Non-pigmented ciliary epithelial cell (primary cell): ENCODE measurements at places on chromosomes 3 and 15.

GRCh38 chr15:58574631-58575030, 142.8 kb downstream of the LIPC start:
- DNase-seq: no peak

- DNase-seq: no peak
Measured at GRCh38 chr3:14268897-14269296, 90.3 kb downstream of the LSM3 start.

- DNase-seq: no peak
Measured at GRCh38 chr3:45225465-45226205, 452 bp downstream of the TMEM158 start.

- no peak for DNase-seq
Measured at GRCh38 chr3:160879859-160880258, 123.8 kb downstream of the PPM1L start.

DNA sequence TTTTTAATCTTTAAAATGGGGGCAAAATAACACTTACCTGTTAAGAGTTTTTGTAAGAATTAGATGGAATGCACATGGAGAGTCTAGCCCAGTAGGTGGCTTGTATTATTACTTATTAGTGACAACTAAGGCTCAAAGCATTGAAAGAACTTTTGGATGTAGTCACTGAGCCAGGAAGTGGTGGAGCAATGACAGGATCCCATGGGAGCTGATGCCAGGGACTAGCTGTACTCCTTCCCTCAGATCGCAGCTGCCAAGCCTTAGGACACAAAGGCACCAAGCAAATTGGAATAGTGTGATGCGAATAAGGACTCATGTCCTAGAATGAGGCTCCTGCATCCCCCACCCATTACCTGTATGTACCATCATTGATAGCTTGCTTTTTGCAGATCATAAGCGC, 370.4 kb upstream of the RGMA start:
- DNase-seq: no peak

DNA sequence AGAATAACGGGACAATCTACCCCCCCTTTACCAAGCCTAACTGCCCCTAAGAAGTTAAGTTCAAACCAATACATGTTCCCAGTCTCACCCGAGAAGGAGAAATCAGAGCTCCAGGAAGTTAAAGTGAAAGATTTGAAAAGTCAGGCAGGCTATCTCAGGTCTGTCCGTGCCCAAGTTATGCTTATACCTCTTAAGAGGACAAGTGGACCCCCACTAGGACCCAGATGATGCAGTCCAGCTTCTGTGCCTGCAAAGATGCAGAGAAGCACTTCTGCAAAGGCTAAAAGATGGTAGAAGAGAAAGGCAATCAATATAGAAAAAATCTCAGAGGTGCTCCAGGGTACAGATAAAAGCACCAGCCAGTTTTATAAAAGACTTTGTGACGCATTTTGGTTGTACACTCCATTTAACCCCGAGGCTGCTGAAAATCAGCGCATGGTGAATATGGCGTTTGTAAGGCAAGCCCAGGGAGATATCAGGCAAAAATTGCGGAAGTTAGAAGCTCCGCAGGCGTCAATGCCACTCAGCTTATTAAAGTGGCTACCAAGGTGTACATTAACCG, 9.8 kb upstream of the SLC9C1 start:
- no peak for DNase-seq

DNA sequence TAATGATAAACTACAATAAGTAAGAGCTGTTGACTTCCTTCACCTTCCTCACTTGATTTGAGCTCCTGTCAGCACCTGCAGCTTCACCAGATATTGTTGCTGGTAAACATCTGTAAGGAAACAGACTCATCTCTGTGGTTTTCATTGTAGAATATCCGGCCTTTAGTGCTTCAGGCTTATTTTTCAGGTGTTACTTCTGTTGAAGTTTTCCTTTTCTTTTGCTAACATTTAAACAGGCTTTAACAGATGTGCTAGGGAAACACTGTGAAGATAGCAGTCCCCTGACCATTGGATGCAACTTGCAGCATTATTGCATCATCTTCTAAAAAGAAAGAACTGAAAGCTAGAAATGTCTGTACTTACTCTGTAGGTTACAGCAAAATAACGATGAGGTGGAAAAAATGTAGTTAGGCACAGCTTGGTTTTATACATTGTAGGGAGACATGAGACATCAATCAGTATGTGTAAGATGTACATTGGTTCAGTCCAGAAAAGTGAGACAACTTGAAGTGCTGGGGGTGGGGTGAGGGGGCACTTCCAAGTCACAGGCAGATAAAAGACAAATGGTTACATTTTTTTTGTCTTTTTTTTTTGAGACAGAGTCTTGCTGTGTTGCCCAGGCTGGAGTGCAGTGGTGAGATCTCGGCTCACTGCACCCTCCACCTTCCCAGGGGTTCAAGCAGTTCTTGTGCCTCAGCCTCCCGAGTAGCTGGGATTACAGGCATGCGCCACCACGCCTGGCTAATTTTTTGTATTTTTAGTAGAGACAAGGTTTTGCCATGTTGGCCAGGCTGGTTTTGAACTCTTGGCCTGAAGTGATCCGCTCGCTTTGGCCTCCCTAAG, 10.2 kb downstream of the EDEM1 start:
- DNase-seq: no peak

GRCh38 chr3:121096953-121097352, 188.9 kb downstream of the STXBP5L start:
- no peak for DNase-seq

DNA sequence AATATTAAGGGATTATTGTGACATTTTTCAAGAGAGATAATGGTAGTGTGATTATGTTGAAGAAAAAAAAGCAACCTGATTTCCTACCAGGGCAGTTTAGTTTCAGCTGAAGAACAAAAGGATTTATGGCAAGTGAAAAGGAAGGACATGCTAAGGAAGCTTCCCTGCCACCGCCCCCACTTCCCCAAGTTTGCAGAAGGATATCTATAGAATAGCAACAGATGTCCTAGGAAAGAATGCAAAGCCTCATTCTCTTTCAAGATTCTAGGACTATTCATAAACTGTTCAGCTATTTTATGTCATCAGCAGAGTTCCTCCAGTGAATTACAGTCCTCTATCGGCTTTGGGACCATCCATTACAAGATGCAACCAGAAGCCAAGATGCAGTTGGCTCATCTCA, 160.8 kb downstream of the SATB1 start:
- DNase-seq: no peak

DNA sequence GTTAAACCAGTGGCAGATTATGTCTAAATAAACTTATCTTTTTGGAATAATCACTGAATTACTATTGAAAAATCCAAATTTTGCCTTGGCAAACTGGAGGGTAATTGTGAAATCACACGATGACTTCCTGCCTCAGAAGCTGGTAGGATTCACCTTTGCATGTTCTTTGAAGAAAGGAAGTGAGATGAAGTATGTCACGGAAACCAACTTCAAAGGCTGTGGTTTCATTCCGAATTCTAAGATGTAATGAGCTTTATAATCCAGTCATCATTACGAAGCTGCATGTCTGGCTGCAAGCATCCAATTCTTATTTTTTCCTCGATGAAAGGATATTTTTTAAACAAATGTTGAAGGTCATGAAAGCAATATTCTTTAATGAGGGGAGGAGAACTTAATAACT, 15.0 kb upstream of the ZBED2 start:
- DNase-seq: no peak

DNA sequence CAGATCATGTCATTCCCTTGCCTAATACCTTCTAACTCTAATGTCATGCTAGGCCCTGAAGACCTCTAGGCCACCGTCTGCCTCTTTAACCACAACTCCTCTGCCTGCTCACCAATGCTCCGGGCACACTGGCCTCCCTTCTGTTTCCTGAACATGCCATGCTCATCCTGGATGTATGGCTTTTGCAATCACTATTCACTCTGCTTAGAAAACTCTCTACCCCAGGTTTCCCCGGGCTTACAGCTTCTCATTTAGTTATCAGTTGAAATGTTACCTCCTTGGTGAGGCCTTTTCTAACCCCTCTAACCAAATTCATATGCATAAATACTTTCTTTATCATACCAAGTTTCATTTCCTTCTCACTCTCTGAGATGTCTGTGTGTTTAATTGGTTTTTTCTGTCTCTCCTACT, 727.8 kb upstream of the CFAP20DC start:
- DNase-seq: no peak

DNA sequence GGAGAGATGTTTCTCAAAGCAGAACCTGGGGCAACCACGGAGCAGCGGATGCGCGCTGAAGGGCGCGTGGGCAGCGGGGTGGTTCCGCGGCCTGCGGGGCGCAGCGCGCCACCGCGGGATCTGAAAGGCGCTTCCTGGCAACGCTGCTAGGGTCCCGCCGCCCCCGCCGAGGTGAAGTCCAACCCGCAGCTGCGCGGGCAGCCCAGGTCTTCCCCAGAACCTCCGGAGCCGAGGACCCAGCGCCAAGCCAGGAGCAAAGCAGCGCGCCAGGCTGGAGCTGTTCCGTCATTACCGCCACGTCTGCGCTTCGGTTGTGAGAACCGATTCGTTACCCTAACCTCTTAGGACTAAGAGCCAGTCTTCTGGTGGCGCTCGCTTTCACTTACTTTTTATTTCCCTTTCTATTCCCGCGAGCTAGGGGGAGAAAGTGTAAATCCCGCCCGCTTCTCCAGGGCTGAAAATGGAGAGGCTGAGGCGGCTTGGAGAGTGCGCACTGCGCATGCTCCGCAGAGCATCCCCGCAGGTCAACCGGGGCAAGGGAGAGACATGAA, 3.2 kb upstream of the GABRG3 start:
- no peak for DNase-seq

DNA sequence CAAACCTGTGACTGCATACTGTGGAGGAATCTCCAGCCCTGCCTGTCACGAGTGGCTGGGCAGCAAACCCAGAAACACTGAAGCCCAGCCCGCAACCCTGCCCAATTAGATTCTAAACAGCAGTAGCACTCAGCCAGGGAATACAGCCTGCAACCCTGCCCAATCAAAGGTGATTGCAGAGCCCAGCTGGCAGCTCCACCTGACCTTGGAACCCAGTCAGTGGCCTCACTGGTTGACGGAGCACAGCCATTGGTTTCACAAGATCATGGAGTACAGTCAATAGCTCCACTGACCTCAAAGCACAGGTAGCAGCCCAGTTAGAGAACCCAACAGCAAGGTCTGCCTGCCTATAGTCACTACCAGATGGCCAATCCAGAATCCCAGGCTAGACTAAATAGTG, 35.2 kb upstream of the MYLK start:
- DNase-seq: no peak

DNA sequence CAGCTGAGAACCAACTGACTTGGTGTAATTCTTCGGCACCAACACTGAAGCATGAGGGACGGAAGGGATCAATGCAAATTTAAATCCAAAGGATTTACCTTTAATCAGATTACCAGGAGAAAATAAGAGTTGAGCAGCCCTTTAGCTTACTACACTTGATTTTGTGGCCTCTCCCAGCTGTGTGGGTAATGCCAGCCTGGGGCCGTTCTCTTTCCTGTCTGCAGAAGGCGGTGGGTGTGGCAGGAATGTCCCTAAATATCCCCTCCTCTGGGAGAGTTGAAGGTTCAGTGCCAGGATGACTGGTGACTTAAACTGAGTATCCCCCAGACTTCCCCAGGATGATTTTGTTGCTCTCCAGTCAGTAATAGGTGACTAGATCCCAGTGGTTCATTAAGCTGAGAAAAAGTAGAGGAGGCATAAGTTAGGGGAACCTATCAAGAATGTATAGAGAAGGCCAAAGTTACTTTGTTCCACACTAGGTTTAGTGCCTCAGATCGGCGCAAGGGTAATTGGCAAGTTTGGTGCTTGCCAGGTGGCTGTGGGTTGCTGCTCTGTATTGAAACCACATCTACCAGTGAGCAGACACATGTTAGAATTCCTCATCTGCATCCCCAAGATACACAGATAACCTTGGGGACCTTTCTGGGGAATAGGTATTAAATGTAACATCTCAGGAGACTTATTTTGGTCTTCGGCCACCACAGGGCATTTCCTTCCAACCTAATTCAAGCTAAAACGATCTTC, 23.1 kb downstream of the MAPKBP1 start:
- DNase-seq: no peak

DNA sequence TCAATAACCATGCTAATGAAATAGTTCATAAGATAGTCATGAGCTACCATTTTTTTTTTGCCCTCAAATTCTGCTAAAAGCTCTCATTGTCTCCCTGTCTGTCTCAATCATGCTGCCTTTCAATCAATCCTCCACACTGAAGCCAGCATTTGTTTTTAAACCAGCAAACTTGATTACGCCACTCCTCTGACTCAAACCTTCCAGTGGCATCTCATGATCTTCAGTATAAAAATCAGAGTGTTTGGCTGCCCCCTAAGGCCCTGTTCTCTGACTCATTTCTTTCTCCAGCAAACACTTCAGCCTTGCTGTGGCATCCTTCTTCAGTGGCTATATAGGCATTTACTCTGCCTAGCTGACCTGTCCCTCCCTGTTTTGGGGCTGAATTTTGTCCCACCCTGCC, 36.0 kb upstream of the EOMES start:
- peak; percentile 31 for DNase-seq

GRCh38 chr3:71846185-71846584, 61.2 kb upstream of the PROK2 start:
- no peak for DNase-seq

GRCh38 chr3:48248095-48248850, 7.4 kb downstream of the ZNF589 start:
- DNase-seq: no peak

DNA sequence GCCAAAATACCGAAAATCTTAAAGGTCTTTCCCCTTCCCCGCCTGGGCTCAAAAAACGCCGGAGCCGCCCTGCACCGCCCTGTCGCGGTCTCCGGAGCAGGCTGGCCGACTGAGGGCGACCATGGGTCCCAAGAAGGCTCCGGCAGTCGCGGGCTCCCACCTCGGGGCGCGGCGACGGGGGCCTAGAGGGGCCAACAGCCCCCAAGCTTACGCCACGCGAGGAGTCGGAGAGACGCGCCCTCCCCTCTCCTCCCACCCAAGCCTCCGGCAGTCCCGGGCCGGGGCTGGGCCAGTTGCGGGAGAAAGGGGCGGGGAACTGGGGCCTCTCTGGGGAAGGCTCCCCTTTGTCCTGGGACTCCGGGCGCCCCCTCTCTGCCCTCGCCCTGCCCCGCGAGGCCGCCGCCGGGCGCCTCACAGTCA, 69.2 kb downstream of the GOLGA8B start:
- DNase-seq: no peak

- peak; percentile 26 for DNase-seq
Measured at GRCh38 chr3:46228260-46229242, 13.7 kb upstream of the CCR3 start.

GRCh38 chr3:178386401-178386800, 149.8 kb upstream of the KCNMB2 start:
- no peak for DNase-seq

DNA sequence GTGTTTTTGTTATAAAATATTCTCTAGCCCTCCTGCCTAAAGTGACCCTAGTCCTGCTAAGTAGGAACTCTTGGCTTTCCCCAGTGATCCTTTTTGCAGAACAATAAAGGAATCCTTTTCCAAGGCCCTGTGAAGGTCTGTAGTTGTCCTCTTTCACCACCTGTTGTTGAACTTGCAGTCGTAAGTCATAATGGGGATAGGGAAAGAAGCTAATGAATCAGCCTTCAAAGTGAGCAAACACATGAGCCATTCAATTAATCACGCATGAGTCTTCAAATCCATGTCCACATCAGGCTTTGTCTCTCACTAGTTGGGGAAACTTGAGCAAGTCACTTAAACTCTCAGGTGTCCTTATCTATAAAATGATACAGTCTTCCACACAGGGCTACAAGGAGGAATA, 27.6 kb downstream of the ZNF860 start:
- no peak for DNase-seq

GRCh38 chr3:127193341-127193740, 410 bp downstream of the PRR23E start:
- DNase-seq: no peak

- DNase-seq: no peak
Measured at GRCh38 chr15:74122403-74123130, 7.8 kb upstream of the ISLR2 start.

GRCh38 chr3:150737874-150738679, 24.9 kb downstream of the SIAH2 start:
- DNase-seq: no peak
